ENCODE measurements at places on chromosomes 12 and 14.

GRCh38 chr14:96017882-96018281 lies 21.3 kb upstream of the C14orf132 start:
- no peak for DNase-seq

DNA sequence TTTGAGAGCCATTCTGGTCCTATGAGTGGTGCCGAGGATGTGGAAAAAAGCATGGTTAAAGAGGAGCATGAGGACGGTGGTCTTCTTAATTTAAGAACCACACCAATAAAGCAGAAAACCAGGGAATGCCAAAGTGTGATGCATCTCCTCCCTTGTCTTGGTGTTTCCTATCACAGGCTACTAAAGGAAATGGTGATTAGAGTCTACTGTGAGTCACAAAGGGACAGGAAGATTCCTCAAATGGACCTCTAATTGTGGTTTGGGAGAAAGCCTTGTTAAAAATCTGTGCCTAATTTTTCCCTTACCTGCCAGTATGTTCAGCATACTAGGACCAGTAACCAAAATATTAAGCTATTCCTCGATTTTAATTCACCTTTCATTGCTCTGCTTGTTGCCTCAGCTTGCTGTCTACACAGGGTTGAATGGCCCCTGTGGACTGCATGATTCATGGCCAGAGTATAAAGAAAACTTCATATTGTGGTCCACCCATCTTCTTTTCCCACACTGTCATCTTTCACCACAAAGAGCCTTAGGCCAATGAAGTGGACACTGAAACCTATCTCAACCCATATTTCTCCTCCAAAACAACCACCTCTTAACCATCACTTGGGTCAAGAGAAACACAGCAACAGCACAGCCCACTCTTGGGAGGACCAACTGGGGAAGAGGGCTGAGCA lies 38.8 kb downstream of the DIO2 start:
- no peak for DNase-seq

DNA sequence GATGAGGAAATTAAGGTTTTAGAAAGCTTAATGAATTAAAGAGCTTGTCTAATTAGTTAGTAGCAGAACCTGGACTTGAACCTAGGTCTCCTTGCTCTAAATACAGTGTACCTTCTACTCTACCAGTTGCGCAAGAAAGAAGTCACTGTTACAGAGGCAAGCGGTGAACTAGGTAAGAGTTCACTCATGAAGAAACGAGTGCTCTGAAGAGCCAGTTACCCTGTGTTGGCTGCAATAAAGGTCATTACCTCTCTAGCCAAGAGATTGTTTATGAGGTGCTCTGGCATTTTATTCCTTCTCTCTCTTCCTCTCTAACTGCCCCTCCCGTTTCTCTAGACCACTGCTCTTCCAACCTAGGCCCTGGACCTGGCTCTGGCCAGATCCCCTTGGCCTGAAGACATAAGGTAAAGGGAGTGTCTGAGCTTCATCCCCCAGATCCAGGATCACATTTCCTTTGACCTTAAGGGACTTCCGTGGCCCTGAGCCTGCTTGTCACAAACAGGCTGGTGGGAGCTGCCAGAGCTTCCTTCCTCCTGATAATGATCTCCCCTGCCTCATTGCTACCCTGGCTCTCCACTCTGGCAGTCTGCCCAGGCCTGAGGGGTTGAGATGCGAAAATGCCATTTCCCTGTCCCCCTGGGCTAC lies 1.9 kb downstream of the RNASE7 start:
- no peak for DNase-seq

- no peak for DNase-seq
Observed at GRCh38 chr14:62307844-62308243, 545.6 kb downstream of the SNAPC1 start.

DNA sequence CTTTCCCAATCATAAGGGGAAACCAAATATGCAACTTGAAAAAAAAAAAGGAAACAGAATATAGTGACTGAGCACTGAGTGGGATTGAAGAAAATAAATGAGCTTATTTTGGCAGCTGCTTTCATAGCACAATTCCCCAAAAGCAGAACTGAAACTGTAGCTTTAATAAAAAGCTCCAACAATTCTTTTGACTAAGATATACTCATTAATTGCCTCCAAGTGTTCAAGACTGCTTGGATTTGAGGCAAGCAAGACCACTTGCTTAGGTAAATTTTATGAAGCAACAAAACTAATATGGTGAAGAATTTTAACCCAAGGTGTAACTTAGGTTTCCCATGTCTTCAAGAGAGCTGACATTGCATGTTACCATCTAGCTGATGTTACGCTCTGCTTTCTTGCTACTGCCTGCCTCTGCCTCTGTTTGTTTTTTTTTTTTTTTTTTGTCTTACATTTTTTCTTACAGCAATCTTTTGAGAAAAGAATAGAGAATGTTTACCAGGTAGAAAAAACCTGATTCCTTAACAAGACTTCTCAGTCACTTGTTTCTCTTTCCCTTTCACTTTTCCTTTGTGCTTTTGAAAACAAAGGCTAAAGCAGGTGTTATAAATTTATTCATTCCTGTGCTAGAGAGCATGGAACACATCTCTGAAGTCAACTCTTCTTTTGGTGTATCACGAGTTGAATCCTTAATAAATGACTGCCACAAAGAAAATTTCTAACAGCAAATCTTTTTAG lies 134.4 kb downstream of the BCAT1 start:
- no peak for DNase-seq

DNA sequence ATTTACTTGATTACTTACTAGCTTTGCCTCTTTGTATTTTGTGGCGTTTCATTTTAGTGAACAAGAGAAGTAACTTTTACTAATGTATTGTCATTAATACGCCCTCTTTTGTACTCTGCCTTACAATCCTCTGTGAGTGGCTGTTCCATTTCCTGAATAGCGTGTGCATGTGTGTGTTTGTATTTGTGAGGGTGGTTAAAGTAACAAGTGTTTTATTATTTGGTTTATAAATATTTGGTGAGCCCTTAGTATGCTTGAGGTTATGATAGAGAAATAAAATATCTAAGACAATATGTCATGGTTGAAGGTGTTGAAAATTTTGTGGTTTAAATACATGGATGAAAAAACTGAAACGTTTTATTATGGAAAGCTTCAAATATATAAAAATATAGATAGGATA lies 71.7 kb upstream of the REP15 start:
- DNase-seq: no peak

GRCh38 chr14:104953896-104954656 lies 24.1 kb downstream of the AHNAK2 start:
- DNase-seq: no peak

DNA sequence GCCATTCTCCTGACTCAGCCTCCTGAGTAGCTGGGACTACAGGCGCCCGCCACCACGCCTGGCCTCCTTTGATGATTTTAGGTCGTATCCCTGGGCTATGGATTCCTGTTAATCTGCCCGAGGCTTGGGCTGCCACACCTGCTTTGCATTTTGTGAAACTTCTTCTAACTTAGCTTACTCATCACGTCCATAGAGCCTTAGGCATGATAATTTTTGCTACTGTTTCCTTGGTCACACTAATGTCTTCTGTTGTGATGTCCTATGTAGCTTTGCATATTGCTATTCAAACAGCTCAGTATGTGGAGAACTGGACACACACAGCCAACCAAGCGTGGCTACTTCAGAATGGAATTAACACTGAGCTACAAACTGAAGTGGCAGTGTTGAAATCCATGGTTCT lies 47.5 kb upstream of the DDX11 start:
- DNase-seq: no peak

GRCh38 chr14:101192661-101193000 lies 289.1 kb upstream of the RTL1 start:
- no peak for DNase-seq

GRCh38 chr12:42588524-42589464 lies 752 bp downstream of the PRICKLE1 start:
- no peak for DNase-seq

GRCh38 chr12:15677228-15677627 lies 112.0 kb downstream of the EPS8 start:
- DNase-seq: no peak

GRCh38 chr12:116306506-116306905 lies 29.0 kb upstream of the MED13L start:
- no peak for DNase-seq

- no peak for DNase-seq
Observed at GRCh38 chr12:6533653-6533922, 729 bp upstream of the GAPDH start.

DNA sequence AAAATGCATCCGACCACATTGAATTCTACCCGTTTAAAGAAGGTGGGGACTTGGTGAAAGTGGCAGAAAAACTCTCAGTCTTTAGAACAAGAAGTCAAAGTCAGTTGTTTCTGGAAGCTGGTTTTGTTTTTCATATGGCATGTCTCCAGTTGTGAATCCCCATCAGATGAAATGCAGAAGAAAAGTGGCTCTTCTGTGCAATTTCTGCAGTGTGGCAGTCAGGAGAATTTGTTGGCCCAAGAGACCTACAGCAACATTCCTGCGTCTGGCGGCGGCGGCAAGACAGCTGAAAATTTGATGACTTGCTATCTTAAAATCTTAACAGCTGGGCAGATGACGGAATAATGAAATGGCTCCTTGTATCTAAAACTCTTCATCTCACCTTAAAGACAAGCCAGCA lies 201.5 kb downstream of the FOXN3 start:
- DNase-seq: no peak

DNA sequence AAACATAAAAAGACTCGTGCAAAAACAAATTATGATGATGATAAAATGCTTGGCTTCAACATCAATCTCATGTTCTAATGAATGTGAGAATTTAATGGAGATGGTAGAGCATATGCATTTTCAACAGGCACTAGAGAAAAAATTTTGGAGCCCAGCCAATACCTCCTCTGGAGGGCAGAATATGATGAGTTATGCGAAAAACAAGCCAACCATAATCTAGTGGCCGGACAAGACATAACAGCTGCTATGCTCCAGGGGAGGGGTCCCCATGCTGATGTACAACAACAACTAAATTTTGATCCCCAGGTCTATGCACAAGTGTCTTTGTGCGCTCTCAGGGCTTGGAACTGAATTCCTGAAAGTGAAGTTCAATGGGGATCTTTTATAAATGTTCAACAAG lies 1197.5 kb downstream of the LRFN5 start:
- no peak for DNase-seq

- DNase-seq: no peak
Observed at GRCh38 chr14:21917699-21918436, 244.2 kb upstream of the OR4E1 start.

- no peak for DNase-seq
Observed at GRCh38 chr14:43790681-43791080, 716.4 kb downstream of the FSCB start.

- DNase-seq: no peak
Observed at GRCh38 chr12:50615907-50616296, 111.1 kb downstream of the DIP2B start.

DNA sequence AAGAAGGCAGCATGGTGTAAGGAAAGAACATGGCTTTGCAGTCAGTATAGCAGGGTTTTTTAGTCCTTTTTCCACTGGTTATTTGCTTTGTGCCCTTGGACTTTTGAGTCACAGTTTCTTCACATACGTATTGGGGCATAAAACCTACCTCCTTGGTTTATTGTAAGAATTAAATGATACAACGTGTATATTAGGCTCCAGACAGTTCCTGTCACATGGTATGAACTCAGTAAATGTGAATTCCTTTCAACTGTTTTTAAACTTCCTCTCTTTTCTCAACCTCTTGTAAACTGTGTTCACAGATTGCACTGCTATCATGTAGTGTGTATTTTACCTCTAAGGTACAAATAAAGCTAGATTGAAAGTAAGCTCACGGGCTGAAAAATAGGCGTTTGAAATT lies 29.5 kb downstream of the MSRB3 start:
- no peak for DNase-seq

- DNase-seq: no peak
Observed at GRCh38 chr12:49503674-49504180, 35.1 kb upstream of the KCNH3 start.

- DNase-seq: no peak
Observed at GRCh38 chr14:77318006-77318553, 2.6 kb downstream of the POMT2 start.

- no peak for DNase-seq
Observed at GRCh38 chr12:6275928-6276887, 34.3 kb upstream of the PLEKHG6 start.

DNA sequence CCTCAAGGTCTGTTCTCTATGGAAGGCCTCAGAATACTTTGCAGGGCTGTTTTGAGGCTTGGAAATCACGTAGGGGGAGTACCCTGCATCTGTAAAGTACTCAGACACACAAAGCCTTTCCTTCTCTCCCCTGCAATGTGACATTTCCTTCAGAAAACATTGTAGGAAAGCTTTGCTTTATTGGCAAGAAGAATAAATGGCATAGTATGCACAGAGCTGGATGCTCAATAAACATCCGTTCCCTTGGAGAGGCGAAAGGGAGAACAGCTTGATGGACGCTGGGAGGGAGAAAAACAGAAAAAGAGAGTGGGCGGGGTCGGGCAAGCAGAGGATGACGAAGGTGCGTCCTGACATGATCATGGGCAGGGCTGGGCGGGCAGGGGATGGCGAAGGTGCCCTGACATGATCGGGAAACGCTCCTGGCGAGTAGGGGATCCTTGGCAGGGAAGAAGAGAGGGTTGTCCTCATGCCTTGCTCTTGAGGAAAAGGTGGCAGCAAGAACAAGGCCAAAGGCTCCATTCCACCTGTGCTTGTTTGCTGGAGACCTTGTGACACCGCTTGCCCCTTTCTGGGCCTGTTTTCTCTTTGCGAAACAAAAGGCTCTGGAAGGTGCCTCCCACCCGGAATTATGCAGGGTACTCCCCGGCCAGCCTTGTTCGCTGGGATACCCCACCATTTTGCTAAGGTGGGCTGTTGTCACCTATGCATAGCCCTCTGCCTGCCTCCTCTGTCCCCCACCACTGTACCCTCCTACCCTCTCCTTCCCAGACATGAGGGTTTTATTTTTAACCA lies 21.1 kb downstream of the IRF2BPL start:
- no peak for DNase-seq

DNA sequence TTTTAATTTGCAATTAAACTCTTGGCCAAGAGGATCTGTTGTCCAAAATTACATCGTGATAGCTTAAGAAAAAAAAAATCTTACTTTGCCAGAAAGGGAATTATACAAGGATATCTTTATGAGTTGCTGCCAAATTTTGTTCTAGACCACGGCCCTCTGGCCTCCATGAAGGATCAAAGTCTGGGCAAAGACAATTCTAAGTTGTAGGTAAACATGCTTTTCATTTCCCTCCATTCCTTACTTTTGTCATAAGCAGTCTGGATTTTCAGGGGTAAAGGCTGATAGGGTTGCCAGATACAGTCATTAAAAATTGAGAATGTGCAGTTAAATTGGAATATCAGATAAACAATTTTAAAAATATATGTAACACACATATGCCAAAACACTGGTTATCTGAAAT lies 135.1 kb downstream of the MON2 start:
- no peak for DNase-seq

DNA sequence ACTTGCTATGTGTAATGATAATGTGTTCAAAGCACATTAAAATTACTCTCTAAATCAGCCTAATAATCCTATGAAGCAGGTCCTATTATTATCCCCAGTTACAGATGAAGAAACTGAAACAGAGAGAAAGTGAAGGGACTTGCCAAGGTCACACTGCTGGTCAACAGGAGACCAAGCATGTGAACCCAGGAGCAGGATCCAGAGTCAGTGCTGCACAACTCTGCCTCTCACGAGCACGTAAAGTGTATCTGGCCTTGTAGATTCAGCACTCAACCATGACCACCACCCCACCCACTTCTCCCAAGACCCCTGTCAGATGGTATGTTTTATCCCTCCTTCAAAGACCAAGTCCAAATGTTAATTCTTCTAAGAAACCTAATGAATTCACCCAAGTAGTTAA lies 100.7 kb downstream of the TTC7B start:
- no peak for DNase-seq
